ENCODE measurements at places on chromosomes 5 and 9.

- DNase-seq, result no peak
Observed at GRCh38 chr5:80516826-80517225, 28.9 kb downstream of the FAM151B start.

DNA sequence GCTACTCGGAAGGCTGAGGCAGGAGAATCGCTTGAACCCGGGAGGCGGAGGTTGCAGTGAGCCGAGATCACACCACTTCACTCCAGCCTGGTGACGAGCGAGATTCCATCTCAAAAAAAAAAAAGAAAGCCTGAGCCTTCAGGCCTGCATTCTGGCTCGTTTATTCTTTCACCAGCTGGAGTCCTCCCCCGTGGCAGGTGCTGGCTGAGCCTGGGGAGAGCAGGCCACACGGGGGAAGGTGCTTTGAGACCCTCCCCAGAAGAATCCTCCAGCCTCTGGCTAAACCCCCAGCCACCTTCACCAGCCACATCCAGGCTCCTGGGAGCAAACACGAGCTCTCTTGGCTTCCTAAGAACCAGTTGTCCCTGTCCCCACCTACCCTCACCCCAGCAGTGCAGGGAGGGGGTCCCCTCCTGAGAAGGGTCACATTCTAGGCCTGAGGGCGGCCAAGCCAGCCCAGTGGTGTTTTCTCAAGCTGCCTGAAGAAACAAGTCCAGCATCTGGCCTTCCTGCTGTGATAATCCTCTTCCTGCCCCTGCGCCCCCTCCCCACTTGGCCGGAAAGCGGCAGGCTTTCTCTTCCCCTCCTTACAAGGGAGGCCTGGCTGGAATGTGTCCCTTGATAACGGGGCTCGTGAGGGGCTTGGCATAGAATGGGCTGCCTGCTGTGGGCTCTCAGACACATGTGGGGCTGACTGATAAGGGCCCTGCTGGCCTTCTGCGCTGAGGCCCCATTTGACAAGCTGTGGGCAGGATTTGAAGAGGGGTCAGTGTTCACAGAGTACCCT, 41.5 kb downstream of the PLPP7 start:
- no peak for DNase-seq

DNA sequence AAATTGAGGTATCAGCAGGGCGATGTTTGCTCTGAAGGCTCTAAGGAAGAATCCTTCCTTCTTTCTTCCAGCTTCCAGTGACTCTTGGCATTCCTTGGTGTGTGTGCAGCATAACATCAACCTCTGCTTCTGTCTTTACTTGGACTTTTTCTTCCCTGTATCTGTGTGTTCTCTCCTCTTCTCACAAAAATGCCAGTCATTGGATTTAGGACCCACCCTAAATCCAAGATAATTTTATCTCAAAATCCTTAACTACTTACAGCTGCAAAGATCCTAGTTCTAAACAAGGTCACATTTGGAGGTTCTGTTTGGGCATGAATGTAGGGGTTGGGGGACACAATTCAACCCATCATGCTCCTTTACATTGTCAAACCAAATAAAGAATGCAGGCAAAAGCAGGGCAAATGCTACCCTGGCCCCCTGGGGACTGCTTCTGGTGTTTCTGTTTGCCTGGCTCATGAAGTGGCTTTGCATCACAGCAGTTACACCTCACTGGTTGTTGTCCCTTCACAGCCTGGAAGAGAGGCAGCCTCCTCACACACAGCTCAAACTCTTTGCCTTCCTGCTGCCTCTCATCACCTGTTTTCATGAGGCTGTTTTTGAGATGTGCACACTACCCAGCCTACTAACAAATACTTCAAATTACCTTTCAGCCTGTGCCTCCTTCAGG, 64.8 kb upstream of the PLCXD3 start:
- DNase-seq, result no peak

DNA sequence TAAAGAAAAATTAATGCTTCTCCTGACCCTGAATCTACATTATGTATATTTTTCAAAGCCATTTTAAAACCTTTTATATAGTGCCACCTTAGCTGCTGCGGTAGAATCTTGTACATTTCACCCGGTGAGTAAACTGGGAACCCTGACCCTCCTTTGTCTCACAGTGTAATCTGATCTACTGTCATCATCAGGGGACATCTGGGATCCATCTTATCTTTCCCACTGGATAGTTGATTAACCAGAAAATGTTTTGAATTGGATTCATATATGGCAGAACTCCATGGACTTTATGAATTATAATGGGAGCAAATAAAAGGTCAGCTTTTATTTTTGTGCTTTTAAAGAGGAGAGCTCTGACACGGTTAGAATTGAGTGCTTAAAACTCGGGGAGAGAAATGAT, 95.0 kb downstream of the ADAMTSL1 start:
- no peak for DNase-seq

DNA sequence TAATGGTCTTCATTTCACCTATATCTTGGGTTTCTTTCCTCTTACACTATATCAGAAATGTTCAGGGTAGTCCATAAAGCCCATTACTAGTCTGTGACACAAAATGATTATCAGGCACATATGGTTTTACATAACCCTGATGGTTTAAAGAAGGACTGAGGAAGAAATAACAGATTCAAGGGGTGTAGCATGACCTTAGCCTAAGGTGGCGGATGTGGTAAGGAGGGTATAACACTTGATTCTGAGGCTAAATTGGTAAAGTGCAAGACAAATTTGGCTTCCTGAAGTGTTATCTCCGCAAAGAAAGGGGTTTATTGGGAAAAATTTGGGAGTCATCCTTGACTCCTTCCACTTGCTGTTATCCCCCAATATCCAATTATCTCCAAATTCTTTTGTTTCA, 388.2 kb upstream of the RPS23 start:
- DNase-seq, result no peak

GRCh38 chr5:74889523-74890105, 23.4 kb upstream of the FAM169A start:
- no peak for DNase-seq

- DNase-seq, result no peak
Observed at GRCh38 chr9:15743512-15743911, 190.7 kb downstream of the CCDC171 start.

DNA sequence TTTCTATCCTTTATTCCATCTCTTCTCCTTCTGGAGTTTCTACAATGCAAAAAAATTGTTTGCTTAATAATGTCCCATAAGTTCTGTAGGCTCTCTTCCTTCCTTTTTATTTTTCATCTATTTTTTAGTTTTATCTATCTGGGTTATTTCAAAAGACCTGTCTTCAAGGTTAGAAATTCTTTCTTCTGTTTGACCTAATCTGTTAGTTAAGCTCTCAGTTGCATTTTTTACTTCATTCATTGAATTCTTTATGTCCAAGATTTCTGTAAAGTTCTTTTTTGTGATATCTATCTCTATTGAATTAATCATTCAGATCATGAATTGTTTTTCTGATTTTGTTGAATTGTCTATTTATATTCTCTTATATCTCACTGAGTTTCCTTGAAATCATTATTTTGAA, 145.9 kb upstream of the TLE4 start:
- no peak for DNase-seq

DNA sequence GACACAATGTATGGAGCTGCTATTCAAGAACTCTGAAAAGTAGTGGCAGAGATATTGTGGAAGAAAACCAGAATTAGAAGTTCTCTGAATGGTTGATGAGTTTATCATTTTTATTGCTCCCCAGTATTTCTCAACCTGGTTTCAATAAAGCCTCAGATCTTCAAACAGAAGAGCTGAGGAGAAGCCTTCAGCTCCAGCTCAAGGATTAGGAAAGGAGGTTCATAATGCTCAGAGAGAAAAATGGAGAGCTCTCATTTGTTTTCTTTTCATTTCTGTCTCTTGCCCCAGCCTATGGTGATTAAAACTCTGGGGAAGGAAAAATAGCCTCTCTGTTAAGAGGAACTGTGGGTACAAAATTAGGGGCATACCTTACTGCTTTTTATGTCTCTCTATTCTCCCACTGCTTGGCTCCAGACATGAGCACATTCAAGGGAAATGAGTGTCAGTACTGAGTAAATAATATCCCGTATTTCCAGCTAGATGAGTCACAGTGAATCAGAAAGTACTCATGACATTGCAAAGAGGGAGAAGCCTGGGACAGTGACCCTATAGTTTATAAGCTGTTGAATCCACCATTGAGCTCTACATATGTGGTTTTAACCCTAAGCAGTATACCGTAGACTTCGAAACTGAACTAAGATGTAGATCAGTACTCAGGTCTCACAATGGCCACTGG, 138.1 kb downstream of the EMB start:
- DNase-seq, result no peak

DNA sequence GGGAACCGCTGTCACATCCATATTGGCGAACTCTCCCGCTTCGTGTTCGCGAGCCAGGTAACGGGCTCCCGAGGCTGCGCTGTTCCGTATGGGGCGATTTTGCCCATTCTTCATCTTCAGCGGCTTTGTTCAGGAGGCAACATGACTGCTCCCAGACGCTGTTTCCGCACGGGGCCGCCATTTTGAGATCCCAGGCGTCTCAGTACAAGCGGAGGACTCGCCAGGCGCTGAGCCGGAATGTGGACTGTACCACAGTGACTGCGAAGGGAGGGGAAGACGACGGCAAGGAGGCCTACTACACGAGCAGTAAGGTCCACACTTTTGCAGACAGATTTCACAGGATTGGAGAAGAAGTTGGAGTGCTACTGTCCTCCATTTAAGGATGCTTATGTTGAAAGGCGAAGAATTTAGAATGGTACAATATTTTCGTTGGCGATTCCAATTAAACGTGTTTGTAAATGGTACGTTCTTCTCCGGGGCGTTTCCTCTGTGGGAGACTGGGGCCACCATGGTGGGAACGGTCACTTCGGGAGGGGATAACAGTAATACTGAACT, 41.6 kb upstream of the ZNF300 start:
- DNase-seq, result no peak

DNA sequence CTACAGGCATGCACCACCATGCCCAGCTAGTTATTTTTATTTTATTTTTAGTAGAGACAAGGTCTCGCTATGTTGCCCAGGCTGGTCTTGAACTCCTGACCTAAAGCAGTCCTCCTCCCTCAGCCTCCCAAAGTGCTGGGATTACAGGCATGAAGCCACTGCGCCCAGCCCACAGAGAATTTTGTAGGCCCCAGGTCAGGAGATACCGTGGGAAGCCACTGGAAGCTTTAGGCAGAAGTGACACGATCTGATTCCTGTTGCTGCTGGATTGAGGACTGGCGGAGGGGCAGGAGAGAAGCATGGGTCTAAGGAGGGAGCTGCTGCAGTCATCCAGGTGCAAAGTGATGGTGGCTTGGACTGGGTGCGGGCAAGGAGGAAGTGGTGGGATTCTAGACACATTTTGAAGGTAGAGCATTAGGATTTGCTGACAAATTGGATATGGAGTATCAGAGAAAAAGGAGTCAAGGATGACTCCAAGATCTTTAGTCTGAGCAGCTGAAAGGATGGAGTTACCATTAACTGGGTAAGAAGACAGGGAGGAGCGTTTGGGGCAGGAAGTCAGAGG, 20.7 kb downstream of the TCF7 start:
- DNase-seq, result peak; percentile 0

- no peak for DNase-seq
Observed at GRCh38 chr5:16894236-16895057, 41.6 kb downstream of the MYO10 start.

- no peak for DNase-seq
Observed at GRCh38 chr5:122385808-122386207, 73.8 kb downstream of the SNCAIP start.

DNA sequence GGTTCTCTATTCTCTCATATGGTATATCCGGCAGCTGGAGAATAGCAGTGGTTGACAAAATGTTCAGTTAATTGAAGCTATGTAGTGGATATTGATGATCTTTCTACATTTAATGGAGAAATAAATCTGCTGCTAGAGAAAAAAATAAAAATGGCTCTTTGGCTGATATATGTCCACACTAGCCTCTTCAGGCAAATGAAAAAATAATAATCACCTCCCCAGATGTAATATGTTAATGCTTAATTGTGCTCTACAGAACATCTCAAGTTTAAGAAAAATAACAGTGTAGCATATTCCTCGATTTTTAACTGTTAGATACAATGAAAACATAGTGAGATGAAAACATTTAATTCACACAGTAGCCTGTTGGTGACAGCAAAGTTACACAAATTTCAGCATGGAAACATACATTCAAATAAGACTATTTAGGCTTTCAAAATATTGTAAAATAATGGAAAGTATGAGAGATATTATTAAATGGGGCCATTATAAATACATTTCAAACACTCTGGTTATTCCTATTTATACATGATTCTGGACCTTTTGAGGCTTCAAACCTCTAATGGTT, 543.0 kb downstream of the MAT2B start:
- DNase-seq, result no peak

DNA sequence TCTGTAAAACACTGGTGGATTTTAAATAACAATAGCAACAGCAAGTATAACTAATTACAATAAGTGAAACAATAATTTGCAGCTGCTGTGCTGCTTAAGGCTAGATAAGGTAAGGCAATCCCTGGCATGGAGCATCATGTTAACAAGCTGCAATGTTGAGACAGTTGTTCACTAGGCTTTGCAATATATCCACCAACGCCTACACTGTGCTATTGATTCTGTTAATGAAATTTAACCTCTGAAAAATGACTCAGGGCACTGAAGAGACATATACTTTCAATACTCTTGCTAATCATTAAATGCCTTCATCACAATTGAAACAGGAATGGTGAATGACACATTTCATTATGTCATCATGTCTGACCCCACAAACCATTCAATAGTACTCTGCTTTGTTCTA, 255.0 kb downstream of the EFNA5 start:
- no peak for DNase-seq

GRCh38 chr5:74653991-74654390, 13.5 kb upstream of the ENC1 start:
- DNase-seq, result no peak

DNA sequence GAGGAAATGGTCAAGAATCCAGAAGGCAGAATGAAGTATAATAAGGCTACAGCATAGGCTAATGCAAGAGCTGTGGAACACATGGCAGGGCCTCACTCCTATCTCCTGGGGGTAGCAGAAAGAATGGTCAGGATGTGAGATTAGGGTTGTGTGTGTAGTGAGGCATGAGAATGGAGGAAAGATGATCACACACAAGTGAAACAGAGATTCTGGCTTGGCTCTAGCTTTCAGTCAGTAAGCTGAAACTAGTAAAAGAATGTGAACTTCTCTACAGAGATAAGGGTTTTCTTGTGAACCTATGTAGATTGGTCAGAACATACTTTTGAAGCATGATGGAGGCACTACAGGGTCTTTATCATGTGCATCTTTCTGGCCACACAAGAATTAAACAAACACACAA, 298.8 kb downstream of the ASTN2 start:
- DNase-seq, result no peak

DNA sequence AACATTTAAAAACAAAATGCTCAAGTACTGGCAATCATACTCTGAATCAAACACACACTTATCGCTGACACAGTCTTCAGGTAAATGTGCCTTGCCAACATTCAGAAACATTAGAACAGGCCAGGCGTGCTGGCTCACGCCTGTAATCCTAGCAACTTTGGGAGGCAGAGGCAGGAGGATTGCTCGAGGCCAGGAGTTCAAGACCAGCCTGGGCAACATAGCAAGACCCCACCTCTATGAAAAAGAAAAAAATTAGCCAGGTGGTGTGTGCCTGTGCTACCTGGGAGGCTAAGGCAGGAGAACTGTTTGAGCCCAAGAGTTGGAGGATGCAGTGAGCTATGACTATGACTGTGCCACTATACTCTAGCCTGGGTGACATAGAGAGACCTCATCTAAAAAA, 20.6 kb downstream of the DROSHA start:
- DNase-seq, result no peak

- no peak for DNase-seq
Observed at GRCh38 chr9:110555551-110556331, 23.8 kb downstream of the SVEP1 start.

Measured in activated effector memory CD4-positive, alpha-beta T cell treated with Interleukin-2 at 50 U/mL for 16 hours (primary cell).